NCI-H1092 (cell line): ENCODE measurements at places on chromosomes 7 and 10.

DNA sequence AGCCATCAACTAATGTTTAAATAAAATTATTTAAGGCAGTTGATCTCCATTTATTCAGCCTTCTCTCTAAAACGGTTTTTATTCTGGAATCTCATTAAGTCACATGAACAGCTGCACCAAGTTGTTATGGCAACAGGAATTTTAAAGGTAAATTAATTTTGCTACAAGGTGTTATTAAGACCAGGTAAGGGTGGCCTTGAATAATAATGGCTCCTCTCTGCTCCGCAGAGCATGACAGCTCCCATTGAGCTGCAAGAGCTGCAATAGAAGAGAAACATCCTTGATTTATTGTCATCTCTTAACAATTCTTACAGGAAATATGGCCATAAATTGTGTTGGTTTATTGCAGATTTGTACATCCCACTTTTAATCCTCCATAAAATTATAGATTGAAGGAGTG lies 165.8 kb downstream of the KLF6 start:
- DNase-seq: no peak

- DNase-seq: no peak
Measured at GRCh38 chr7:152366662-152367061, 69.1 kb downstream of the KMT2C start.

- no peak for DNase-seq
Measured at GRCh38 chr7:95508780-95509179, 23.0 kb downstream of the ASB4 start.

- no peak for DNase-seq
Measured at GRCh38 chr7:47672977-47673381, 91.1 kb upstream of the TNS3 start.

DNA sequence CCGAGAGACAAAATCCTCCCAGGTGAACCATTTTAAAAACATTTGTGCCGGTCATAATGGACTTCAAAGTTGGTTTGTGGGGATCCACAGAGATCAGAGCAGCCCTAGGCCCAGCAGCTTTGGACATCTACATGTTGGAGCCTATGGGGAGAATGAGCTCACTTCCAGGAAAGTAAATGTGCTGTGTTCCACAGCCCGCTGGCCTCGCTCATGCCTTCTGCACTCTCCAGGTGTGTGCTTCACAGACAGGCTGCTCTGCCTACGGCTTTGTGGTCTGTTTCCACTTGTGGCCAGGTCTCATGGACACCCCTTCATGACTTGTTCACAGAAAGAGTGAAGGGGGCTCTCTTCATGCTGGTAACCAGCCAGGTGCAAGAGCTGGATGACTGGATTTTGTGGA lies 141.6 kb downstream of the ADARB2 start:
- no peak for DNase-seq

GRCh38 chr10:22308390-22308789 lies 7.8 kb upstream of the COMMD3 start:
- DNase-seq: no peak

DNA sequence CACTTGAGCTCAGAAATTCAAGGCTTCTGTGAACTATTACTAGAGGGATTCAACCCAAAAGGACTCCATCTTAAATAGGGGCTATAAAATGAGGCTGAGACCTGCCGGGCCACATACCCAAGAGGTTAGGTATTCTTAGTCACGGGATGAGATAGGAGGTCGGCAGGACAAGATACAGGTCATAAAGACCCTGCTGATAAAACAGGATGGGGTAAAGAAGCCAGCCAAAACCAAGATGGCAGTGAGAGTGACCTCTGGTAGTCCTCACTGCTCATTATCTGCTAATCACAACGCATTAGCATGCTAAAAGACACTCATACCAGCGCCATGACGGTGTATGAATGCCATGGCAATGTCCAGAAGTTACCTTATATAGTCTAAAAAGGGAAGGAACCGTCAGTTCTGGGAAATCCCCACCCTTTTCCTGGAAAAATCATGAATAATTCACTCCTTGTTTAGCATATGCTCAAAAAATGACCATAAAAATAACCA lies 101.2 kb upstream of the TRIM24 start:
- DNase-seq: no peak

DNA sequence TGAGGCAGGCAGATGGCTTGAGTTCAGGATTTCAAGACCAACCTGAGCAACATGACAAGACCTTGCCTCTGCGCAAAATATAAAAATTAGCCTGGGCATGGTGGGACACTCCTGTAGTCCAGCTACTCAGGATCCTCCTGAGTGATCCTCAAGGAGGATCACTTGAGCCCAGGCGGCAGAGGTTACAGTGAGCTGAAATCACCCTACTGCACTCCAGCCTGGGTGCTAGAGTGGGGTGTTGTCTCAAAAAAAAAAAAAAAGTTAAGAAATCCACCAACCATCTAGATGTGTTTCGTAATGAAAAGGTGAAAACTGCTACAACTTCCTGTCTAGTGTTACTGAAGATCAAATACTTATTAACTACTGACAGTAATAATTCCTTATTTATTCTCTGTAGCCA lies 8.1 kb downstream of the GLCCI1 start:
- no peak for DNase-seq

DNA sequence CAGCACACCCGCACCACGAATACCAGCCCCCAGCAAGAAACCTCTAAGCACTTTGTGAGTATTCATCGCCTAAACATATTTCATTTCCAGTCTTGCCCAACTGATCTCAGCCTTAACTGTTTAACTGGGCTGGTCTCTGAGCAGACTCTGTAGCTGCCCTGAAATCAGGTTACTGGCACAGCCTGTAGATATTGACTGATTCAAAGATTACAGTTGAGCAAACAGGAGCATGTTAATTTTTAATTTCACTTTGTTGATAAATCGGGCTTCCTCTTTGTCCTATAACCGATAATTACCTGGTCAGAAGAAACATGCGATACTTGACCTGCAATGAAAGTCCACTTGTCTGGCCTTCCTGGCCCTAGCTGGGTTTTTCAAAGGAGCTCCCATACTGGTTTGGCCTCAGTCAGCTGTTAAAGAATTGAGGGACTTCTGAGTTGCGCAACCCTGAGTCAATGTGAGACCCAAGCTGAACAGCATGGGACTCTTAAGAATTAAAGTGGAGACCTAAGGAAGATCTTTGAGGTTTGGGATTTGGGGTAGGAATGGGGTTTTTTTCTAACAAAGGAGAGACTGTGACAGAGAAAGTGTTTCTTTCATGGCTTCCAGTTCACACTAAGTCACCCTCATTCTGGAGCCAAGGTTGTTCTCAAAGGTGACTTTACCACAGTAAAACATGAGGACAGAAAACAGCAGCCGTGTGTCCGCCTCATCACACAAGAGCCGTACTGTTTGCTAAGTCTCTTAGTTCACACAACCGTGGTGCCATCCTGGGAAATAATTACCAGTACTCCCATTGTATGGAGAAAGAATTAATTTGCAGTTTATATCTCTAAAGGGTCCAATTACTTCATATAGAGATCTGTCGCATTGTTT lies 75.9 kb downstream of the PPP1R3C start:
- no peak for DNase-seq

GRCh38 chr7:80731281-80731680 lies 92.8 kb downstream of the CD36 start:
- DNase-seq: no peak
